Activated CD4-positive, alpha-beta T cell treated with anti-CD3 and anti-CD28 coated beads, Interleukin-2, amount 50 U/mL, for 16 hours (primary cell): ENCODE measurements at places on chromosomes 5 and 9.
A peak's percentile ranks its signal among the peaks of the same experiment; 100 is the strongest.

GRCh38 chr5:132050136-132050535, 10.3 kb upstream of the IL3 start:
- DNase-seq: no peak

GRCh38 chr9:14351221-14351836, 37.4 kb upstream of the NFIB start:
- no peak for DNase-seq

DNA sequence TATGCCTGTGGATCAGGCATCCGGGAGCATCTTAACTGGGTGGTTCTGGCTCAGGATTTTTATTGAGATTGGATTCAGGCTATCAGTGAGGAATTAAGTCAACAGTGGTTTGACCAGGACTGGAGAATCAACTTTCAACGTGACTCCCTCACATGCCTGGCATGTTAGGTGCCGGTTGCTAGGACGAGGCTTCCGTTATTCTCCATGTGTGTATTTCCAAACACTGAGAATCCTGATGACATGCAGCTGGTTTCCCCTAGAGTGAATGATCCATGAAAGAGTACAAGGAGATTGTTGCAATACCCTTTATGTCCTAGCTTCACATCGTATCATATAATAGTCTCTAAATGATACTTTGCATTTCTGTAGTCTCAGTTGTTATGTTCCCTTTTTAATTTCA, 529.2 kb downstream of the ANXA1 start:
- no peak for DNase-seq

DNA sequence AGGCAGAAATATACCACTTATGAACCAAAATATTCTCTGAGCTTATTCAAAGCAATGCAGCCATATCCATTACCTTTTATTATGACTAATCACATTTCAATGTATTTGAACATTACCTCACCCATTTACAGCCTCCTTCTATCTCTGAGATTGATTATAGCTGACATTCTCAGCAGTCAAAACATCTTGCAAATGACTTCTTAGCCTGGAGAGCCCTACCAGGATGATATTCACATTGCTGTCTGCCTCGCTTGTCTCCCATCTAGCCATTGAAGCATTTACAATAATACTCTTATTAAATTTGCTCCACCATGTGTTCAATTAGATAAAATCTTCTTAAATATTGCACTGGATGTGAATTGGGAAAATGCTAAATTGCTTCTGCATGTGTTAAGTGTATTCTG, 1879.9 kb upstream of the ACO1 start:
- DNase-seq: no peak

DNA sequence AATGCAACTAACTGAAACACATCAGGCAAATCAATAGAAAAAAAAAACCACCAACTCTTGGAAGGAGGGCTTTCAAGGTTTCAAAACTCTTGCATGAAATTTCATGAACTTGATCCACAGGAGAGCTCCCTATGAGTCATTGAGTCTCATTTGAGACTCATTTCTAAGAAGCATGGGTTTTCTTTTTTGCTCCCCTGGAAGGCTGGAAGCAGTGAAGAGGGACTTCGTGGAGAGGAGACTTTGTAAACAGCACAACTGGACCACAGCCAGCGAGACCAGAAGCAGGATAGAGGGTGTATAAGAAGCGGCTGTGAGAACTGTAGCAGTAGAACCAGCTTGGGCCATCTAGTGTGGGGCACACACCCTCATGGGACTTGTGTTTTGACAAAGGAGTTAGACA, 41.2 kb upstream of the RAPGEF1 start:
- no peak for DNase-seq

DNA sequence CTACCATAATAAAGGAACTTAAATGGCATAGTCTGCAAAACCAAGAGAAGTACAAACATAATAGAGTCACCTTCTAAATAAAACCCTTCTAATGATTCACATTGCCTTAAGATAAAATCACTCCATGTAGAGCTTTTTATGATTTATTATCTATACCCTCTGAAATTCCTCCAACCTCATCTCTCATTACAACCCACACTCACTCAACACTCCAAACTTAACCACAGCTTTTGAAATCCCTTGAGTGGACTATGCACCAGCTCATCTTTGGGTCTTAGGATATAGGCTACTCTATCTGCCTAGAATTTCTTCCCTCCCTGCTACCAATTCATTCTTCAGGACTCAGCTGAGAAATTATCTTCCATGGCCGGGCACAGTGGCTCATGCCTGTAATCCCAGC, 122.5 kb downstream of the CETN3 start:
- DNase-seq: no peak

GRCh38 chr5:147061431-147061830, 173.4 kb upstream of the STK32A start:
- DNase-seq: no peak

- DNase-seq: no peak
These were observed 55.5 kb downstream of the MINAR2 start for GRCh38 chr5:129803403-129803802.

DNA sequence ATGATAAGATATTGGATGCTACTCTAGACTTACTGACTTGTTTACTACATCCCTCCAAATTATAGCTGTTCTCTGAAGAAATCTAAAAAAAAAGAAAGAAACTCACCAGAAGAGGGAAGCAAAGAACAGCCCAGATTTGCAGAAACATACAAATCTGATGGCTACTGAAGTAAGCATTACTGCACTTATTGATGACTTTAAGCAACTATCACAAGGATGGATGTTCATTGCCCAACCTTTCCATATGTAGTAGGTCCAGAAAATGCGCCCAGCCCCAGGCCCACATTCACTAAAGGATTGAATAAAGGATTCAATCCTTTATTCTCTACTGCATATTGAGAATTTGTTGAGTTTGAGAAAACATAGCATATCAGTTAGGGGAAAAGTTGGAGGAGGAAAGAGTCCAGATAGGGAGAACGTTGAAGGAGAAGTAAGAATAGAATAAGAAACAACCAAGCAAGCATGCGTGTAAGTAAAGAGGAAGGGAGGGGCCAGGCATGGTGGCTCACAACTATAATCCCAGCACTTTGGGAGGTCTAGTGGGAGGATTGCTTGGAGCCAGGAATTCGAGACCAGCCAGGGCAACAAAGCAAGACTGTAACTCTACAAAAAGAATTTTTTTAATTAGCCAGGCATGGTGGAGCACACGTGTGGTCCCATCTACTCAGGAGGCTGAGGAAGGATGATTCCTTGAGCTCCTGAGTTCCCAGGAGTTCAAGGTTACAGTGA, 33.8 kb upstream of the DTWD2 start:
- DNase-seq: peak; percentile 35

GRCh38 chr9:13002740-13003139, 227.9 kb downstream of the LURAP1L start:
- DNase-seq: no peak

GRCh38 chr5:137880313-137880712, 8.9 kb upstream of the PKD2L2 start:
- no peak for DNase-seq

DNA sequence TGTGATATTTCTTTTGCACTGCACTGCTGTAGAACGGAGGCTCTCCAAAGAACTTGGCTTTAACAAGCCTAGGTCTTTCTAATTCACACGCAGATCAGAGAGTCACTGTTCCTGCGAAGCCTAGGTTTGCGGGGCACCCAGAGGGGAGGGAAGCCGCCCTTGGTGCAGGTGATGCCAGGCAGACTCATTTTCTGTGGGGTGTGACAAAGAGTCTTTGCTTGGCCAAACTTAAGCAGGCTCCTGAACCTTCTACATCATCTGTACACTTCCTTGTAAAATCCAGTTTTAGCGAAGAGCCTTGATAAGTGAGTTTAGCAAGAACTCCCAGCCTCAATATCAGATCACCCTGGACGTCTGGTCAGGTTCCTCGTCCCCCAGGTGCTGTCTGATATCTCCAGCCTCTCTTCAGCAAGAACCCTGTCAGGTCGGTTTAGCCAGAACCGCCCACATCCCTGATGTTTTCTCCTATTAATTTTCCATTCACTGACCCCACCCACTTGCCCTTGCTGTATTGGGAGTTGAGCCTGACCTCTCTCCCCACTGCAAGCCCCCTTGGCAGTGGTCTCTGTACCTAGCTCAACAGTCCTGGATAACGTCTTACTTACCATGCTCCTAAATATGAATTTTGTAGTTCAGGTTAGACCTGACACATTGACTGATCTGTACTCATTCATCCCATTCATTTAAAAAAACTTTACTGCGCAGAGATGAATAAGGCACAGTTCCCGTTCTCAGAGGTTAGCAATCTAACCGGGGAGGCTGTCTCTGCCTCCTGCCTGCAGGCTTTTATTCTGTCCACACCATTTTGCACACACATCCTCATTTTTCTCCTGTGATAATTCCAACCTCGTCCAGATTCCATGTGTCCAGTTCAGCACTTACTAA, 880 bp upstream of the UBAC1 start:
- DNase-seq: no peak

GRCh38 chr5:157747173-157747740, 3.7 kb downstream of the LSM11 start:
- no peak for DNase-seq

- no peak for DNase-seq
These were observed 428.2 kb downstream of the ANXA1 start for GRCh38 chr9:73579823-73580222.

- DNase-seq: no peak
These were observed 7.0 kb downstream of the DIPK1B start for GRCh38 chr9:136719195-136719880.

GRCh38 chr9:123807251-123807650, 122.7 kb downstream of the DENND1A start:
- DNase-seq: no peak

DNA sequence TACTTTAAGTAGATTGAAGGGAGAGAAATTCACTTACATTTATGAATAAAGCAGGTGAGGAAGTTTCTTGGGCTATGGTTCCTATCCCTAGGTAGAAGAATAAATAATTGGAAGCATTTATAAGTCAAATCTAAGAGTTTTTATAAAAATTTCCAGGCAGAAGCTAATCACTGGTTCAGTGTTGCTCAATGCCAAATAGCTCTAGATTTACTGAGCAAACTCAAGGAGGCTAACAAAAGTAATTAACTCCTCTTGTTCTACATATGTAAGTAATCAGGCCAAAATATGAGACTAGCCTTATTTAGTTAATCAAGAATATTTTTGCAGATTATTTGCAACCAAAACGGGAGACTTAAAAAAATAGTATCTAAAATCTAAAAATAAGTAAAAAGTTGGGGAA, 472.3 kb downstream of the PLK2 start:
- no peak for DNase-seq

- DNase-seq: no peak
These were observed 252.6 kb downstream of the CDK5RAP2 start for GRCh38 chr9:120327322-120327721.

DNA sequence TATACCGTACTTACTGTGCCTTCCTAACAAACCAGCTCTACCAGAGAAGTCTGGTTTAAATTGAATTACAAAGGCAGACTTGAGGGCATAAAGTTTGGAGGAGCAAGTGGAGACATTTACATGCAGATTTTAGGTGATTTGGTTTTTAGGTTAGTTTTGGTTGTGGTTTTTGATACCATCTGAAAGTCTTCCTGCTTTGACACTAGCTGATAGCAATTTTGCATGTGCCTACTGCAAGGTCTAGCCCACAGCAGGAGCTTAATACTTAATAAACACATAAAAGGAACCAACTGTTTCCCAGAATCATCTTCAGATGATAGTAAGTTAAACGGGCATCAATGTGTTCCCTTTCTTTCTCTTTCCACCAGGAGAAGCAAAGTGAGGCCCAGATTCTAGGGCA, 3.4 kb upstream of the ESM1 start:
- DNase-seq: peak; percentile 41

- no peak for DNase-seq
These were observed 15.0 kb upstream of the IL31RA start for GRCh38 chr5:55836191-55836590.

- DNase-seq: no peak
These were observed 3.4 kb downstream of the CCNI2 start for GRCh38 chr5:132750471-132751230.

DNA sequence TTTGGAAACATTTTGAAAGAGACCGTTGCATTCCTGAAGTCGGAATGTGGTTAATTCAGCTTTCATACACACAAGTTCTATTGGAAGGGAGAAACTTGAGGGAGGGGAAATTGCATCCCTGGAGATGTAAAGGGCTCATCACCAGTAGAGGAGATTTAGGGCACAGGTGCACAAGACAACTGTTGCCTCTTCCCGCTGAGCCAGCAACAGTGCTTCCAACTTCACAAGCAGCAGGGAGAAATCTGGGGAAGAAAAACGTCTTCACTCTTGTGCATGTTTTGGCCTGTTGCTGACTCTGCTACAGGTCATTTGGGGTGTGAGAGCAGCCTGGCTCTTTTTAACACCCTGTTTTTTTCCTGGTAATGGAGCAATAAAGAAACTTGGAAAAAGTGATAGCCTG, 277.9 kb downstream of the GAS1 start:
- DNase-seq: no peak

- DNase-seq: peak; percentile 51
These were observed 18.3 kb upstream of the OSMR start for GRCh38 chr5:38827525-38827924.

- DNase-seq: no peak
These were observed 2.1 kb upstream of the WNK2 start for GRCh38 chr9:93181672-93182435.

DNA sequence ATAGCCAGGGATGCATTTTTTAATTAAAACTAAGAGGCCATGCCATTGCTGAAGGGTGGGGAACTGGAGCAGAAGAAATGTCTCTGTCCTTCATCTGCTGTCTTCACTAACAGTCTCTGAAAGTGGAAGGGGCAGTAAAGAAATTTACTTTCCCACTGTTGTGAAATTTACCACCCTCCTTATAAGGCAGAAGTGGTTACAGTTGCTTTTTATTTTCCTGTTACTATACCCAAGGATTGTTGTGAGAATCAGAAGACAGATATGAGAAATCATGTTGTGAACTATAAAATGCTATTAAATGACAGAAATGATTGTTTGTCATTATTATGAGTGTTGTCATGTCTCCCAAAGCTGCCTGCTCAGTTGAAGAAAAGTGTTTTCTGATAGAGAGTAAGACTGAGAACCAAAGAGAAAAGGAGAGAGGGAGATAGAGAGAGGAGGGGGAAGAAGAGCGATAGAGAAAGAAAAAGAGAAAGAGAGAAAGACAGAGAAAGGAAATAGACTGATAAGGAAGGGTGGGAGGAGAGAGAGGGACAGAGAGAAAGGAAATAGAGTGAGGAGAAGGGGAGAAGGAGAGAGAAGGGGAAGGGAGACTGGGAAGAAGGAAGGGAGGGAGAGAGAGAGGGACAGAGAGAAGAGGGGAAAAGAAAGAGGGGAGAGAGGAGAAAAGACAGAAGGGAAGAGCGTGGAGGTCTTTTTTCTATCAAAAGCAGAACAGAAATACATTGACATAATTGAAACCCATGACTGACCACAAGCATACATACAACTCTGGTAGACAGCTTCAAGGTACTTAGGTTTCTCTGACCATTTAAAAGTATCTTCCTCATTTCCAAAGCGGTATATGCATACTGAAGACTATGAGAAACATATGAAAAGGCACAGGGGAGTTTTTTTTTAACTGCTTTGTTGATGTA, 22.5 kb downstream of the SEC61B start:
- no peak for DNase-seq

DNA sequence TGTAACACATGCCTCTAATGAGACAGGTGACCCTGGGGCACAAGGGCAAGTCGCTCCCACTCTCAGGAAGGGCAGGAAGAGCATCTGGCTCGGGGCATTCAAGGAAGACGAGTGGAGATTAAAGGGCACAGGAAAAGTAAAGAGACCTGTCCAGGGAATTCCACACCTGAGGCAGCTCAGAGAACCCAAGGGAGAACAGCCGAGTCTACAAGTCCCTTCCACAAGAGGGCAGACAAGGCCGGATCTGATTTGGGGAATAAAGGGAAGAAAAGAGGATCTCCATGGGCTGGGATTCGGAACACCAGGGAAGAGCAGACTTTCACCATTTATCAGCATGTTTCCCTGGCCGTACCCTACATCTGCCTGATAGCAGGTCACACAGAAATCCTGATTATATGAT, 28.1 kb downstream of the GPX3 start:
- no peak for DNase-seq
